Stimulated activated CD4-positive, alpha-beta T cell treated with anti-CD3 and anti-CD28 coated beads, Interleukin-2, amount 100 ng/mL, for 4 hours (primary cell): ENCODE measurements at places on chromosomes 12 and 14.

DNA sequence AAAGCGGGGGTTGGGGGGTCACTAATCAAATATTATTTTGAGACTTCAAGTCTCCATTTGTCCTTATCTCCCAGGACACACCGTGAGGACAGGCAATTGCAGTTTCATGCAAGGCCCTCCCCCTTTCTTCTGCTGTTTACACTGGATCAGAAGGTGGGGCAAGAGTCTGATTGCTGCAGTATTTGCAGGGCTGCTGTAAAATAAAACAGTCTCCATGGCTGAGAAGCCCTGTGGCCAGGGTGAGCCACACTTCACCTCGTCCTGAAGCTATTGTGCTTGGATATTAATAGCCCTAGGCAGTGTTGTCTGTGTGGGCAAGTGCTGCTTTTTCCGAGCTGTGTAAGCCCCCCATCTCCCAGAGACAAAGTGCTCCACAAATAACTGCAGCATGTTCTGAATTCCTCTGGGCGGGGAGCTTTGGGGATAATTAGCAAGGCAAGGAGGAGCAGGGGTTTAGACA is 187.4 kb upstream of the NTF3 start:
- DNase-seq: no peak

- no peak for DNase-seq
These were observed 13.1 kb upstream of the TAC3 start for GRCh38 chr12:57029457-57029856.

DNA sequence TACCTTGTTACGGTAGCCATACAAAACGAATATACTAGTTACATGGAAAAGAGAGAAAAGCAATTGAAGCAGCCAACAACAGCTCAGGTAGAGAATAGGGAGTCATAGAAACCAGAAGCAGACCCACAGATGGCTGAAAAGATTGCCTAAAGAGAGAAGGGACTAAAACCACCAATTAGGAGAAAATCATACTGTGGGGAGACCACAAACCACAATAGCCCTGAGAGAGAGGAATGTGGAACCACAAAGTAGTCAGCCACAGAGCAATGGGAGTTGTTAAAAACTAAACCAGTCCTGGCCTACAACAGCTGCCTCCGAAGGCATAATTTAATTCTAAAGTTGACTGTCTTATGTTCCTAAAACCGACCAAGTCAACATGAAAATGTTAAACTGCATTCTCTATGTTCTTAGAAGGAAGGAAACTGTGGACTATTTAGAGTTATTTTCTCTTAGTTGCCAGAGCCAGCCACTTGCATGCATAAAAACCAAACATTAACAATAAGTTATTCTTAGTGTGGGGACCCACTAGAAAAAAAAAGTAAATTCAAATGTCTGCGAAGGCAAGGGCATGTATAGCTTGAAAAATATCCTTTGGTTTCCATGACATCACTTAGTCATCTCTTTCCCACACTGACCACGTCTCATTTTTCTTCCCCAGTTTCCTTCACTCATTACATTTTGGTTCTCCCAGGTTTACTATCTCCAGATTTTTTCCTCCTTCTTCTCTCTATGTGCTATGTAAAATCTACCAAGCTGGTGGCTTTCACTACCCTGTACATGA is 398.1 kb downstream of the NOVA1 start:
- no peak for DNase-seq

DNA sequence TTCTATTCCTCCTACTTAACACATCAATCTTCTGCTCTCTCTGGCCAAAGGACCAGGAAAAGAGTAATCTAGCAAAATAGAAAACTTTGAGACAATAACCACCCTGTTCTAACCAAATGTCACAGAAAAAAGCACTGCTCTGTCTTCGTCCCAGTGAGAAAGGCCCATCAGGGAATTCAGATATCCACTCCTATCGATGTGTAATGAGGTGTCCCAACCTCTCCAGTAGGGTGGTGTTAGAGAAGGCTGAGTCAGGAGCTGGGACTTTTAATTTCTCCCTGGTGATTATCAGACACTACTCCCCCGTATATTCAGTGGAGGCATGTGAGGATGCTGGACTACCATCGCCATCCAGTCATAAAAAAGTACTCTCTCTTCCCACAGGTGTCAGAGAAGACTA is 130.3 kb downstream of the TMTC3 start:
- DNase-seq: no peak

- no peak for DNase-seq
These were observed 2.5 kb upstream of the CTDSP2 start for GRCh38 chr12:57849035-57849434.
